ENCODE measurements at places on chromosomes 2 and 18. TPM values are rescaled to one million over a fixed set of nuclear protein-coding genes. Genes with fewer than 3 reads are reported as not detected.

Gene DAPL1
- not detected for polyA plus RNA-seq

Gene MROH2A
- not detected for polyA plus RNA-seq

DNA sequence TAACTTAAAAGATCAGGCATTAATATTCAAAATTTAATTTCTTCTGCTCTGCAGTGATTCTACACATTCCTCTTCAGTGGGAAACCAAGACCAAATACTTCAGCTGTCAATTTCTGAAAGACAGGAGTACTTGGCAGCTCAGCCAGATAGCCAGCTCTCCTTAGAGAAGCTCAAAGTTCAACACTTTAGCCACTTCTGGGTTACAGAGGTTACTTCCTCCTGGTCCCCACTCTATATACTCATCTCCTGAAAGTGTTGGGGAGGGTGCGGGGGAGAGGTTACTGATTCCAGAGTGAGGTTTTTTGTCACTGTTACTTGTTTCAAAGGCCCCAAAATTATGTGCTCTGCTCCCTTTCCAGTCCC lies 4.1 kb downstream of the CYTIP start:
- DNase-seq: peak; percentile 42

DNA sequence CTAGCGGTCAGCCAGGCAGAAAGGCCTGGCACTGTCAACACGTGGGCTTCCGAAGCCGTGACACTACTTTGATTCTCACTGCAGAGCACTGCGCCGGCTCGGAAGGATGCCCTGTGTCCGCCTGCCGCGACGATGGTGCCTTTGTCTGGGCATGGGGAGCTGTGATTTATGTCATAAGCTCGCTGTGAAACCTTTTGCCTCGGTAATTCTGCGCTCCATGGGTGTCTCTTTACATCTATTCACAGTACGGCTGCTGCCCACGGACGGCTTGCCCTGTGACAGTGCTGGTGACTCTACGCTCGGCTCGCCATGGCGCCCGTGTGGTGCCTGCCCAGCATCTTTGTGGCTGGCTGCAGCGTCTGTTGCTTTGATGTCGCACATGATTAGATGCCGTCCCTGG lies 43.1 kb upstream of the GBX2 start:
- DNase-seq: no peak

- peak; percentile 72 for DNase-seq
Measured at GRCh38 chr18:3129053-3129864, 90.5 kb downstream of the MYOM1 start.

GRCh38 chr2:52542297-52542696 lies 1225.3 kb upstream of the CHAC2 start:
- DNase-seq: no peak

DNA sequence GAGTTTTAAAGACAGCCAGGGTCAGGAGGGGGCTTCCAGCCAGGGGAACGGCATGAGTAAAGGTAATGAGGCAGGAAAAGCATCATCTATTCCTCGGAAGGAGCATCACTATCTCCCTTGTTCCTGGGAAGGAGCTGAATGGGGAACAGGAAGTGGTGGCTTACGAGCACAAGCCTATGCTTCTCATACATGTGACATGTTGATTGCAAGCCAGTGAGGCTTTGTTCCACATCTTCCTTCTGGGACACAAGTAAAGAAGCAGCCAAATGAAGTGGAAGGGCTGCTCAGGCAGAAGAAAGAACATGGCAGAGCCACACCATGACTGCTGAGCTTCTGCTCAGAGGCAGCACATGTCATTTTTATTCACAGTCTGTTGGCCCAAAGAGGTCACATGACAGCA lies 15.1 kb upstream of the LMAN1 start:
- no peak for DNase-seq

GRCh38 chr2:114610677-114611076 lies 168.2 kb downstream of the DPP10 start:
- no peak for DNase-seq

DNA sequence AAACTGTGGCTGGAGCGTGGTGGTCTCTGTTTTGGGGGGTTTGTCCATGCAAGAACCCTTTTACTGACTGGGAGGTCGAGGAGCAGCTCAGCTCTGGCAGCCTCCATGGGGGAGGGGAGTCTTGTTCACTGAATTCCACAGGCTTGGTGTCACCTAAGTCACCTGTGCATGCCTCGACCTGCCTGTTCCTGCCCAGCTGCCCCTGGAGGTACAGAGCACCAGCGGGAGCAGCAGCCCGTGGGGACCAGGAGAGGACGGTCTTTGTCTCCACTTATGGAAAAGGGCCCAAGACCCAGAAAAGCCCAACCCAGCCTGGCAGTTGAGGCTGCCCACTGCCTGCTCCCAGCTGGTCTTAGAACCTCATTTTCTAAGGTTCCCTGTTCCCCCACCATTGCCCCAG lies 168.7 kb upstream of the AGAP1 start:
- DNase-seq: no peak

- no peak for DNase-seq
Measured at GRCh38 chr2:177000061-177000714, 212.4 kb upstream of the HNRNPA3 start.

DNA sequence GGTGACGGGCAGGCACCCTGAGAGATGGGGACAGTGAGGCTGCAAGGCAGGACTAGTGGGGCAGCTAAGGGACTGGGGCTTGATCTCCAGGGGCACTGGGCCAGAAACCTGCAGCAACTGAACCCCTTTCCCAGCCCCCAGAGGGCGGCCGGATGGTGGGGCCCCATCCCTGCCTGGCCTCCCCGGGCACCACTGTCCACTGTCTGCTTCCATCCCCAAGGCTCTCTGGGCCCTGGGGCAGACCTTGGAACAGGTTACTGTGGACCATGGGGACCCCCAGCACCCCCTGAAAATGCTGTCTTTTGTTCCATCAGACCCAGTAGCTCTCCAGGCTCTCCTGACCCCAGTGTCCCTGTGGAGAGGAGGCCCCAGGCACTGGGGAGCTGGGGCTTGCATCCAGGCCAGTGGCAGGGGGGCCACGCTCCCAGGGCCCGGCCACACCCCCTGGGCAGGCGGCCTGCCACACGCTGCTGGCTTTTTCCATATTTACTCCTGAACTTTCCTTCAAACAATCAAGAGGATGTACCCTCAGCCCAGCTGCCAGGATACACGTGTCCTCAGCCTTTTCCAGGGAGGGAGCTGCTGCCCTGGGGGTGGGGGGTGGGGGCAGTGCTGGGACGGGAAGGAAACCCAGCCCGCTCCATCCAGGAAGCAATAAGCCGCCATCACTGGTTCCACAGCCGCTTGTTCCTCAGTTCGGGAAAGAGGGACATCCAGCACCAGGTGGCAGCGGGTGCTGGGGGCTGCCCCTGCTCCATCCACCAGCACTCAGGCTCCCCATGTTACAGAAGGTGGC lies 102.3 kb upstream of the ODC1 start:
- no peak for DNase-seq

GRCh38 chr2:109407276-109408042 lies 206.3 kb downstream of the SEPTIN10 start:
- no peak for DNase-seq
